ENCODE measurements at places on chromosomes 4 and X. TPM values are rescaled to one million over a fixed set of nuclear protein-coding genes. Genes with fewer than 3 reads are reported as not detected.

GRCh38 chr4:170139764-170140163 is 50.0 kb upstream of the AADAT start:
- DNase-seq, result no peak

The MAGEA6 gene
- not detected for total RNA-seq

- DNase-seq, result no peak
Observed at GRCh38 chr4:25157081-25157480, 3.2 kb downstream of the SEPSECS start.

DNA sequence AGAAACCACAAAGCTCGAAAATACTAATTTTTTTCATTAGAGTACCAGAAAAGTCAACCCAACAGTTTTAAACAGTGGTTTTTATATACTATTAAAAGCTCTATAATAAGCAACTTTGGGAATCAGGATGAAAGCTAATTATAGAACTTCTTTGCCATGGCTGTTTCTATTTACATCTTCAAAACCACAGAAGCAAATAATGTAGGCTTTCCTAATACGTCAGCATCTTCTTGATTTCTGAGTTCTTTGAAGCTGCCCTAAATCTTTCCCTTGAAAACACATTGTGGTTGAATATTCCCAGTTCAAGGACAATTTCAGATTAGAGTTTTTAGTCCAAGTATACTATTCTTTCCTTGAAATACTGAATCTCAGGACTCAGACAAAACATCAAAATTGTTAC is 460.2 kb upstream of the FAT1 start:
- no peak for DNase-seq

DNA sequence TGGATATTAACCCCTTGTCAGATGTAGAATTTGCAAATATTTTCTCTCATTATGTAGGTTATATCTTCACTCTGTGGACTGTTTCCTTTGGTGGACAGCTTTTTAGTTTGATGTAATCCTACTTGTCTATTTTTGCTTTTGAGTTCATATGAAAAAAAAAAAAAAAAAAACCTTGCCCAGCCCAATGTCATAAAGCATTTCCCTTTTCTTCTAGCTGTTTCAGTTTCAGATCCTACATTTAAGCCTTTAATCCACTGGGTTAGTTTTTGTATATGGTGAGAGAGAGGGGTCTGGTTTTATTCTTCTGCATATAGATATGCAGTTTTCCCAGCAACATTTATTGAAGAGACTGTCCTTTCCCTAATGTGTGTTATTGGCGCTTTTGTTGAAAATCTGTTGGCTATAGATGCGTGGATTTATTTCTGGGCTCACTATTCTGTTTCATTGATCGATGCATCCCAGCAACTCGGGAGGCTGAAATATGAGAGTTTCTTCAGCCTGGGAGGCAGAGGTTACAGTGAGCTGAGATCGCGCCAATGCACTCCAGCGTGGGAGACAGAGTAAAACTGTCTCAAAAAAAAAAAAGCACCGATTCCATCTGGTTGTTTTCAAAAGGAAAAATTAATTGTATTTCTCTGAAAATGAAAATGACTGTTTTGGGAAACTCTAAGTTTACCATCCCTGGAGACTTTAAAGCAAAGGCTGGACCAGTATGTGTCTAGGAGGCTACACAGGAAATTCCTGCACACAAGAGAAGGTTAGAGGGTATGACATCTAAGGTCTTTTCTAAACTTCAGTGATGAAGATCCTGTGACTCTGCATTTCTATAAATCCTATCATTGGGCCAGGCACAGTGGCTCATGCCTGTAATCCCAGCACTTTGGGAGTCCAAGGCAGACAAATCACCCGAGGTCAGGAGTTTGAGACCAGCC is 35.6 kb downstream of the STEEP1 start:
- no peak for DNase-seq

DNA sequence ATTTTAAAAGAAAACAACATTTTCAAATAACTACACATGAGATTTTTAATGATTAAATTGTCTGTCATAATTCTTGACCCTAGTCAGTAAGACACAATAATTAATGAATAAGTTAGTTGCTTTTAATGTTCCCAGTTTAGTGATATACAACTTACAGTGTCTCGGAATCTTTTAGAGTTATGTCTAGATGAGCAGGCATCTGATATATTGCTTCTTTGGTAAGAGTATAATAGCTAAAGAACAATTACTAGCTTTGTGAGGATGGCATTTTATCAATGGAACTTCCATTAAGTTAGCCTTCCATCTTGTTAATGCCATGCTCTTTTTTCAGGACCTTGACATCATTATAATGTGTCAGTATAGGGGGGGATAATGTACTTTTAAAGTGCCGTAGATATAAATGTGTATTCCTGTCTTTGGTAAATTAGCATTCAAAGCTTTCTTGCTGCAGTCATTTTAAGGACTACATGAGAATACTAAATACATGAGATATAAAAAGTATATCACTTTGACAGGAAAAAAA is 425.1 kb downstream of the PDHA2 start:
- no peak for DNase-seq

DNA sequence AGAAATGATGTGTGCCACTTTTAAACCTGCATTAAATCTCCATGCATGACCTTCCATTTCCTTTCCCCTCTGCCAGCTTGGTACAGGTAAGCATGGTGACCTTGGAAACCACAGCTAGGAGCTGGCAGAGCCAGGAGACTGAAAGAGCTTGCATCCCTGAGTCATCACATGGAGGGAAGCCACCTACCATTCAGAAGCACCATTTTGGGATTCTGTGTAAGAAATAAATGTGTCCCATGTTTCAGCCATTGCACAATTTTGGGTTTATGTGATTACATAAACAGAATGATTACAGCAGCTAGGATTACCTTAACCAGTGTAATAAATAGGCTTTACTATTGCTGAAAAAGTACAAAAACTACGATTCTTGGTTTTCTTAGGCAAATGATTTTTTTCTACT is 17.3 kb upstream of the CCDC149 start:
- DNase-seq, result no peak

- no peak for DNase-seq
Observed at GRCh38 chr4:117588771-117589170, 445.5 kb upstream of the NDST3 start.

The MAGEE1 gene
- not detected for total RNA-seq

GRCh38 chrX:148854306-148854705 is 353.9 kb downstream of the AFF2 start:
- DNase-seq, result no peak

GRCh38 chr4:2290974-2291704 is 29.2 kb upstream of the MXD4 start:
- peak; percentile 54 for DNase-seq

The IBSP gene
- total RNA-seq, result not detected

DNA sequence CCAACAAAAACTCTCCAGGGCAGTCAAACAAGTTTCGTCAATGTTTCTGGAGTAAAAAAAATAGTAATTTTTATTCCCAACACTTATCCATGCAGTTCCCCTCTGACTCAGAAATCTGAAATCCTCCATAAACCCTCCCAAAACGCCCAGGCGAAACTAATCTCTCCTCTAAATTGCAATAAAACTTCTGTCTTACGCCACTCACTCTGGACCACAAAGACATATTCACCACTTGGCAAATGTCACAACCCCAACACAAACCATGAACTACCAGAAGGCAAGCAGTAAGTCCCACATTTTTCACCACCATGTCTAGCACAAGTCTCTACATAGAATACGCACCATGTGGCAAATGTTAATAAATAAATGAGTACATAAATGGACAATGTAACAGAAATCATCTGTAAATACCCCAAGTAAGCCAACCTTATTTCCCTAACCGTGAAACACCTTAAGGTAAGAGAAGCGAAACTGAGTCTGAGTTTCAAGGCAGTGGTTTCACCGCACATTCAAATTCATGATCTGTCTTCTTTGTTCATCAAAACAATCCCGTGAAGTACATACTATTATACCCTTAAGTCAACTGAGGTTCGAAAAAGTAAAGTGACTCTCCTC is 1.6 kb downstream of the PAPSS1 start:
- DNase-seq, result no peak

GRCh38 chr4:55055529-55055928 is 69.9 kb downstream of the KDR start:
- DNase-seq, result no peak

The CYTL1 gene
- total RNA-seq, result 5.8 TPM

The PWWP3B gene
- not detected for total RNA-seq

- no peak for DNase-seq
Observed at GRCh38 chr4:141891260-141892120, 255.1 kb downstream of the IL15 start.

The CSAG1 gene
- not detected for total RNA-seq

GRCh38 chrX:71532078-71532752 is 689 bp upstream of the OGT start:
- peak; percentile 43 for DNase-seq

DNA sequence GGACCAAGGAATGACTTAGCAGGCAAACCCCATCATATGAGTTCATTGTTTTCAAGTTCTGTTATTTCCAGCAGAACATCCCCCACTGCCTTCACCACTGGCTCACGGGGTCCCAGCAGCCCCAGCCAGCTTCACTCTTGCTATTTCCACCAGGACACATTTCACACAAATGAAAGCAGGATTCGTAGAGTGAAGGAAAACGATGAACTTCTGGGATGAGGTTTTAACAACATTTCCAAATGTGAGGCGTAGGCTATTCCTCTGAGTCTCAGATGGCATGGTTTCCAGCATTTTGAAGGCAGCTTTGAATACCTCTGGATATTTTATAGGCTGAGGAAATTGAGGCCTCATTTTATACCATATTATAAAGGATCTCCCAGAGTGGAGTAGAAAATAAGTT is 32.9 kb upstream of the EGFL6 start:
- DNase-seq, result no peak

The DACH2 gene
- total RNA-seq, result not detected

The DSPP gene
- not detected for total RNA-seq

The LRCH2 gene
- 1.6 TPM for total RNA-seq
